ENCODE measurements at places on chromosomes 5 and 9. TPM values are rescaled to one million over a fixed set of nuclear protein-coding genes. Genes with fewer than 3 reads are reported as not detected.

- peak overlapping the region; percentile 98 for H3K27ac ChIP-seq
- peaks cover 29% of the 10 kb centered on the region for H3K36me3 ChIP-seq
- peaks cover 31% of the 10 kb centered on the region for H3K4me1 ChIP-seq
- peak overlapping the region; percentile 77 for H3K4me3 ChIP-seq
- H3K27me3 ChIP-seq = no peaks in the 10 kb centered on the region
- DNase-seq = no peak
These were observed 958 bp upstream of the HSPA5 start for GRCh38 chr9:125241863-125242739.

- no peak for DNase-seq
- no peaks in the 10 kb centered on the region for H3K4me1 ChIP-seq
- no peaks in the 10 kb centered on the region for H3K36me3 ChIP-seq
- no peak overlapping the region for H3K27ac ChIP-seq
- no peak overlapping the region for H3K4me3 ChIP-seq
These were observed 42.8 kb upstream of the MAST4 start for GRCh38 chr5:66553368-66553912.

The MATR3 gene
- 194 TPM for total RNA-seq

DNA sequence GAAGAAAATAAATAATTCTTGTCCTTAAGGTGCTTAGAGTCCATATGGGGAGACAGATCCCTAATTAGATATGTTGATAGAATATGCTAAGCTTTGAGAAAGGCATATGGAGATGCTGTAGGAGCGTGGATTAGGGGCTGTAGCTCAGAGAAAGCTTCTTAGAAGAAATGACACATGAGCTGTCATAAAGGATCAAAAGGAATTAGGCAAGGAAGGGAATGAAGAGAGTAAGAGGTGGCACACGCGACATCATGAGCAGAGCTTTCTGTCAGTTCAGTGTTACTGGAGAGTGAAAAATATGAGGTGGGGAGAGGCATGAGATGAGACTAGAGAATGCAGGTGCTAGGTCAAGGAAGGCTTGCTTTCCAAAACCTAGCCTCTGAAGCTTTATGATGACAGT lies 118.6 kb downstream of the KIAA0825 start:
- no peaks in the 10 kb centered on the region for H3K4me1 ChIP-seq
- H3K27me3 ChIP-seq = no peaks in the 10 kb centered on the region
- no peaks in the 10 kb centered on the region for H3K36me3 ChIP-seq
- H3K27ac ChIP-seq = no peak overlapping the region
- H3K4me3 ChIP-seq = no peak overlapping the region
- no peak for DNase-seq

The DMAC1 gene
- total RNA-seq = 13.8 TPM

DNA sequence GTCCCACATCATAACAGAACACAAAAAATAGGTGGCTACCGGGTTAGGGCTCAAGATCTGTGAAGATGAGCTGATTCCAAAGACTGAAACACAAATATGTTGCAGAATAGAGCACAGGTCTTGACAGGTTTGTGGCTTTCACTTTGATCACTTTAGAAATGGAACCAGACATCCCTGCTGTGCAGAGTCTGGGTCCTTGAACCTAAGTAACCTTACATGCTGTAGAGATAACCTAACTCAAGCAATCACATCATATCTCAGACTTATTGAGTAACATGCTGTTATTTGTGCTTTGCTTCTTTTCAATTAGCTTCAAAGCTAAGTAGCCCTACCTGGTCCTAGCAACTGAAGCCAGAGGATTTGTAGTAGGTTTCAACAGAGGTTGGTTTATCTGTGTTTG lies 24.3 kb downstream of the FBXW2 start:
- no peaks in the 10 kb centered on the region for H3K4me1 ChIP-seq
- H3K27ac ChIP-seq = no peak overlapping the region
- H3K27me3 ChIP-seq = no peaks in the 10 kb centered on the region
- no peak overlapping the region for H3K4me3 ChIP-seq

The PLPPR1 gene
- total RNA-seq = not detected

The ZNF462 gene
- 34.8 TPM for total RNA-seq

DNA sequence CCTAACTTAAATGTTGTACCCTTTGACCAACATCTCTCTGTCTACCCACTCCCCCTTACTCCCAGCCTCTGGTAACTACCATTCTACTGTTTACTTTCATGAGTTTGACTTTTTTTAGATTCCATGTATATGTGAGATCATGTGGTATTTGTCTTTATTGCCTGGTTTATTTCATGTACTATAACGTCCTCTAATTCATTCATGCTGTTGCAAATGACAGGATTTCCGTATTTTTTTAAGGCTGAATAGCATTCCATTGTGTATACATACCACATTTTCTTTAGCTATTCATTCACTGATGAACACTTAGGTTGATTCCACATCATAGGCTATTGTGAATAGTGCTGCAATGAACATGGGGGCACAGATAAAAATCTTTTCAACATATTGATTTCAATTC lies 11.8 kb upstream of the NDUFB6 start:
- H3K4me3 ChIP-seq = no peak overlapping the region
- H3K27ac ChIP-seq = no peak overlapping the region
- no peak for DNase-seq
- no peaks in the 10 kb centered on the region for H3K4me1 ChIP-seq
- peaks cover 3% of the 10 kb centered on the region for H3K27me3 ChIP-seq
